NCI-H524 treated with DMSO at 0.1 percent for 48 hours (cell line): ENCODE measurements at places on chromosomes 7 and 10.
A peak's percentile ranks its signal among the peaks of the same experiment; 100 is the strongest.

- DNase-seq, result no peak
These were observed 530.9 kb downstream of the PTPRN2 start for GRCh38 chr7:158056761-158057160.

DNA sequence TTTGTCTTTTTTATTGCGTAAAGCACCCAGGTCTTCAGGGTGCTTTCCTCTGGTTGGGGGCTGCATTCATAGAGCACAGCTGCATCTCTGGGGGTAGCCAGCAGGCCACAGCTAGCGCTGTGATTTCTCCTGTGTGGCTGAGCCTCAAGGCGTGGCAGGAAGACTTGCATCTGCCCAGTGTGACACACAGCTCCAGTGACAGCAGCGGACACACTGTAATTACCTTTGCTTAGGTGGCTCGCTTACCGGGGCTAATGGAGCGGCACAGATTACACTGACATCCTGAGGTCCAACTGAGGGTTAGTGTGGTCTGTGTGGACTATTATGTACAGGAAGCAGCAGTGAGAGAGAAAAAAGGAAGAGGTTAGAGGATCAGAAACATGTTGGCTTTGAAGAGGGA, 27.1 kb downstream of the ABCB4 start:
- no peak for DNase-seq

GRCh38 chr7:15199482-15199881, 296.9 kb upstream of the DGKB start:
- no peak for DNase-seq

DNA sequence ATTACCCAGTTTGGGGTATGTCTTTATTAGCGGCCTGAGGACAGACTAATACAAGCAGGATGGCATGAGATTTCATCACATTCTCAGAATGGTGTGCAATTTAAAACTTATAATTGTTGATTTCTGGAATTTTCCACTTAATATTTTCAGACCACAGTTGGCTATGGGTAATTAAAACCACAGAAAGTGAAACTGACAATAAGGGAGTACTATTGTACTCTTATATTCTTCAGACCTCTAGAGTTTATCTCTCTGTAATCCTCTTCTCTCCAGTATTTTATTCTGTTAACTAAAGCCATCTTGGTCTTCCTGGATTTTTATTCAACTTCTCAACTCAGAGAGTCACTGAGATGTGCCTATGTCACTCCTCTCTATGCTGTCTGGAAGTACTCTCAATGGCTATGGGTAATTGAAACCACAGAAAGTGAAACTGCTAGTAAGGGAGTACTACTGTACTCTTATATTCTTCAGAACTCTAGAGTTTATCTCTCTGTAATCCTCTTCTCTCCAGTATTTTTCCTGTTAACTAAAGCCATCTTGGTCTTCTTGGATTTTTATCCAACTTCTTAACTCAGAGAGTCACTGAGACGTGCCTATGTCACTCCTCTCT, 118.3 kb downstream of the PPP1R17 start:
- DNase-seq, result no peak

DNA sequence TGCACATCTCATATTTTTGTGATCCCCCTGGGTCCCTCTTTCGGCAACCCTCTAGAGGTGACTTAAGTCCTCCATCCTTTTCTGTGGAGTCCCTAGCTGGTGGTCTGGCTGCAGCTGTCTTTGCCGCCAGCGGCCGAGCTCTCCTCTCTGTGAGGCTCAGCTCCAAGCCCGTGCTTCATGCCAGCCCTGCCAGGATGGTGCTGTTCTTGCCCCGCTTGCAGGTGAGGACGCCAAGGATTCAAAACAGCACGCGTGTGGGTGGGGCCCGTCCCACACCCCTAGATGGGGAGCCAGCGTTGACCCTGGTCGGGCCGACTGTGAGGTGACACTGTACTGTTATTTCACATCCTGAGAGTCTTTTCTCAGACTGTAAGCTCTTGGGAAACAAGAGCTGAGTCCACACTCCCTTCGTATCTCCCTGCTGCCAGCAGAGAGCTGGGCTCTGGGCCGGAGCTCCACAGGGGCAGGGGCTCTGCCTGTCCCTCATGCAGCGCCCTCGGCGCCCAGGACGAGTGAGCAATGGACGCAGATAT, 36.6 kb upstream of the GJD4 start:
- no peak for DNase-seq

GRCh38 chr10:98267894-98268693, at the start of gene LOXL4:
Gene LOXL4, minus strand, starts transcription at chr10:98268194. Its CDS starts 5,175 bp downstream, at chr10:98263019.
- DNase-seq, result no peak

DNA sequence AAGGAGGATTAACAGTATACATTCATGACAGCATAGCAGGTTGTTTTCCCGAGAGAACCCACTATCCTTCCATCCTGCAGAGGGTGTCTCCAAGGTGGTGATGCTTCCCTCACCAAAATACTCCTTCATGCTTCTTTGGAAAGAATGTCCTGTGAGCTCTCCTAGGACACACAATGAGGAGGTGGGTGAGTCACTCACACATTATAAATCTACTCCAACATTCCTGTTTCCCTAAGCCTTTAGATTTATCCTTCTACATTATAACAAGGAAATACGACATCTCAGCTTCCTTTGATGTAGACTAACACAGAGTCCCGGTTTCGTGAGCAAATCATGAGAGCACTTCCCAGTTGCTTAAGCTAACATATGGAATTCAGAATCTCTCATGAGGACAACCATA, 689.7 kb upstream of the CELF2 start:
- DNase-seq, result no peak

DNA sequence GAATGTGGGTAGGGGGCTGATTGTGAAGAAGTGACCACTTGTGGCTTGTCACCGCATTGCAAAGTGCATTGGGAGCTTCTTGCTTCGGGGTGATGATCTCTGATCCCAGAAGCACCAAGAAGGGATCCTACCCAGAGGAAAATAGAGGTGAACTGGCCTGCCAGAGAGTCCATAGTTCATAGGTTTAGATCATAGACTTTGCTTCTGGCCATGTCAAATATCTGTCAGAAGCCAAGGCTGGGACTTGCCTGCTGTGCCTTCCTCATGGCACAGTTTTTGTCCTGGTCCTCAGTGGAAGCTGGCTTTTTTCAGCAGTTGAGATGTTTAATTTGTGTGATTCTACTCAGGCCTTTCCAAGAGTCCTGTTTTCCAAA, 1.1 kb downstream of the ZSWIM8 start:
- DNase-seq, result no peak

DNA sequence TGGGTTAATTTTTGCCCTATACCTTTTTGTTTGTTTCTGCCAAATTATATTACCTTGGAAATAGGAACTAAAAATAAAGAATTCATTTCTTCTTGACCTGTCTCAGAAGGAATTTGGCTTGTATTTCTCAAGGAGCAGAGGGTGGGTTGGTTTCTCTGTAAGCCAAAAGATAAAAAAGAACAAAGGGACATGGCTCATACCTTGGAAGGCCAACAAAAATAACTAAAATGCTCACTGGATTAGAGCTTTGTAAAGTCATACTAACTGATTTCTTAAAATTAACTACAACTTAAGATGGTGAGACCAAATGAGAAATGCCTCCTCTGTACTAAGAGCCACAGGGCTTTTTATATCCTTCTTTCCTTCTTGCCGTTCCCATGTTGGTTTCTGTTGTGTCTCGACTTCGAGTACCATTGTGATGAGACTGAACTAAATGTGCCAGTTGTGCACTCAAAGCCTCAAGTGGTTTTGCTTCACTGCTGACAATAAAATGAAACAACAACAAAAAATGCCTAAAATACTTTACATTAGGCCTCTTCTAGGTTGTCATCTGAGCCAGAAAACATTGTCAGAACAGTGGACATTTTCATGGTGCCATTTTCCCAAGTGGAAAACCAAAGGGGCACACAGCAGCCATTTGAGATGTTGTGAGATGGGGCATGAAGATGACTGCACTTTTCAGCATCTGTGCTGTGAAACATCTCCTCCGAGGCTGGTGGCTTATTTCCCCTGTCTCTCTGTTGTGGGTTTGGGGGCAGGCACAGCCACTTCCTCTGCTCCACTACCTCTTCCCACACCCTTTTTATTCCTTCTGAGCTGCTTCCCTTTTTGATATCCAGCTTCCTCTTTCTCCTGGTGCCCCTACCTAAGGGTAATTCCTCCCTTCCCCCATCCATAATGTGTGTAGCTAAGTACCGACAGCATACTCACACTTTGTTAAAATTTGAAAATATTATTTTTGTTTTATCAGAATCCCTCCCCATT, 51.8 kb upstream of the AGR3 start:
- no peak for DNase-seq

- no peak for DNase-seq
These were observed 18.5 kb upstream of the LMOD2 start for GRCh38 chr7:123637203-123637602.

DNA sequence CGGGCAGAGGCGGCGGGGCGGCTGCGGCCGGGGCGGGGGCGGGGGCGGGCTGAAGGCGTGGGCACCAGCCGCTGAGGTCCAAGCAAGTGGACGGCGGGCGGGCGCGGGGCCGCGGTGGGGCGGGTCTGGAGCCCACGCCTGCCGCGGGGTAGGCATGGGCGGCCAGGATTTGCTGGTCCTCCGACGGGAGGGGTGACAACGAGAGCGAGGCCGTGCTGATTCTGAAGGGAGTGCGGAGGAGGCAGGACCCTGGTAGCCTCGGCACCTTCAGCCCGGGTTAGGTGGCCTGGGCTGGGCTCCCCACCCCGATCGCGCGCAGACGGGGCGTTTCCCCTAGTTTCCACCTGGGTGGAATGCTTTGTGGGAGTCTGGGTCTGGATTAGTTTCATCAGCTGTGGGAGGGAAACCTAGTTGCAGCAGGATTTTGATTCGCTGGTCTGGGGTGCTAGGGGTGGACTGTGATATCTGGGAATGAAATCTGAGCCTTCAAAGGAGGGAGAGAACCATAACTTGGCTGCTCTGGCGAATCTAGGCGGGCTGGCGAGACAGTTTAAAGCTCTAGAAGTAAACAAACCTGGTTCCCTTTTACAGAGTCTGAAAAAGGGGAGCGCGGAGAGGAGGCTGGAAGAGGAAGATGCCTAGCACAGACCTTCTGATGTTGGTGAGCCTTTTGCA, 609 bp downstream of the SGPL1 start:
- DNase-seq, result peak; percentile 1

- no peak for DNase-seq
These were observed 1.5 kb downstream of the TAS2R60 start for GRCh38 chr7:143444785-143445184.

- DNase-seq, result no peak
These were observed 156.8 kb downstream of the FAM107B start for GRCh38 chr10:14617852-14618251.

DNA sequence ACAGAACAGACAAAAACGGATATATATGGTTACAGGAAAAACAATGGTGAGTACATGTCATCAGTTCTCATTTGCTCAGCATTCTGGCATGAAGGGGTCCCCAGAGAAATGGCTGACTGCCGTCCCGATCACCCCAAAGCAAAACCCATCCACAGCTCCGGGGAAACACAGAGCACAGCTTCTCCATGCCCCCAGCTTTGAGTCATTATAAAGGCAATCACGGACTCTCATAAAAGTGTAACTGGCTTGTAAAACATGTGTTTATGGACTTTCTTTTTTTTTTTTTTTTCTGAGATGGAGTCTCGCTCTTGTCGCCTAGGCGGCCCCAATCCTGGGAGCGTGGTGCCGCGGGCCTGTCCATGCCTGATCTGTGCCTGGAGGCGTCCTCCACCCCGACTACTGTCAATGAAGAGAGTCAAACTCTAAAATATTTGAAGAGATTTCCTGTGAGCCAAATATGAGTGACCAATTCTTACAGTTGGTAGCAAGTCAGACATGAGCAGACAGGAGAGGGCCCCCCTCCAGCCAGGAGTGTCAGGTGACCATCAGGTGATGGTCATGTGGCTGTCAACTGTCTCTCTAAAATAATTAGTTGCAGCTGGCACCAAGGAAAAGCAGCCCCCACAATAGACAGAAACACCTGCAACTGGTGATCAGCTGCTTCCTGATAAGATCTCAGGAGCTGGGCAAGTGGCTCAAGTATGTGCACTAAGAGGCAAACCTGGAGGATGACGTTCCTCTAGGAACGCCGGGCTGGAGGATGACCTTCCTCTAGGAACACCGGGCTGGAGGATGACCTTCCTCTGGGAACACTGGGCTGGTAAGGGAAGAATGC, 21.7 kb upstream of the NOM1 start:
- no peak for DNase-seq

- DNase-seq, result no peak
These were observed 102.5 kb downstream of the CD36 start for GRCh38 chr7:80740778-80741545.

DNA sequence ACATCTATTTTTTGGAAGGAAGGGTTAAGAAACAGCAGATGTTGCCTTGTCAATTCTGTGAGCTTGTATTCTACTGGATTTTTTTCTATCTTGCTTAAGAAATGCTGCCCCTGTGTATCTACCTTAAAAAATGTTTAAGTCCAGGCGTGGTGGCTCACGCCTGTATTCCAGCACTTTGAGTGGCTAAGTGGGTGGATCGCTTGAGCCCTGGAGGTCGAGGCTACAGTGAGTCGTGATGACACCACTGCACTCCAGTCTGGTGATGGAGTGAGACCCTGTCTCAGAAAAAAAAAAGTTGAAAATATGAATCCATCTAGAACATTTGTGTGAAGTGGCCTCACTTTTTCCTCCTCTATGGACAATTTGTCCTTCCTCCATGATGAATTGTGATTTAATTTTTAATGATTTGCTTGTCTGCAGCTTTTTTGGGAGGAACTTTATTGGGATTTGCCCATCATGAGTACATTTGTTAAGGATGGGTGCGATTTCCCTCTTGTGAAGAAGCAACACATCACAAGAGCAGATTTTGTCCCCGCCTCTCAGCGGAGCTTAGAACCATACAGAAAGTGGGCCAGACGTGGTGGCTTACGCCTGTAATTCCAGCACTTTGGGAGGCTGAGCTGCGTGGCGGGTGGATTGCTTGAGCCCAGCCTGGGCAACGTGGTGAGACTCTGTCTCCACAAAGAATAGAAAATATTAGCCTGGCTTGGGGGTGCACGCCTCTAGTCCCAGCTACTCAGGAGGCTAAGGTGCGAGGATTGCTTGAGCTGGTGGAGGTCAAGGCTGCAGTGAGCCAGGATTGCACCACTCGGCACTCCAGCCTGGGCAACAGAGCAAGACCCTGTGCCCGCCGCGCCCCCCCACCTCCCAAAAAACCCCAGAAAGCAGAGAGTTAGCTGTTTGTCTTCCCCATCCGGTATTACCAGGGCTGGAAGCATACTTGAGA, 57.7 kb downstream of the DNAJB6 start:
- DNase-seq, result no peak

GRCh38 chr7:148211740-148212151, 378.8 kb upstream of the C7orf33 start:
- no peak for DNase-seq

DNA sequence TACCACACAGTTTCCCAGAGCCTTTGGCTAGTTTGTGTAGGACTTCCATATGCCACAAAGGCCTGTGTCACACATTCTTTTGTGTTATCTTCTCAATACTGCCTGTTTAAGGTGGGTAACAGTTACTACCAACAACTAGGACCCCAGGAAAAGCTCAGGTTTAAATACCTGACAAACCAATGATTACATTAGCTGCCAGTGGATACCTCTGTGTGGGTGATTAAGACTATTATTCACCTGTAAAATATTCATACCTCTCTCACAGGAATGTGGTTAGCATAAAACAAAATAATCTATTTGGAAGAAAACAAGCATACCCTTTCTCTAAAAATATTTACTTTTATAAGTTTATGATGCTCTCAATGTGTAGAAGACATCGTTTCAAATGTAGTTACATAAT, 1007.7 kb downstream of the NRG3 start:
- DNase-seq, result no peak
